ENCODE measurements at places on chromosomes 2 and 18.
A peak's percentile ranks its signal among the peaks of the same experiment; 100 is the strongest.

DNA sequence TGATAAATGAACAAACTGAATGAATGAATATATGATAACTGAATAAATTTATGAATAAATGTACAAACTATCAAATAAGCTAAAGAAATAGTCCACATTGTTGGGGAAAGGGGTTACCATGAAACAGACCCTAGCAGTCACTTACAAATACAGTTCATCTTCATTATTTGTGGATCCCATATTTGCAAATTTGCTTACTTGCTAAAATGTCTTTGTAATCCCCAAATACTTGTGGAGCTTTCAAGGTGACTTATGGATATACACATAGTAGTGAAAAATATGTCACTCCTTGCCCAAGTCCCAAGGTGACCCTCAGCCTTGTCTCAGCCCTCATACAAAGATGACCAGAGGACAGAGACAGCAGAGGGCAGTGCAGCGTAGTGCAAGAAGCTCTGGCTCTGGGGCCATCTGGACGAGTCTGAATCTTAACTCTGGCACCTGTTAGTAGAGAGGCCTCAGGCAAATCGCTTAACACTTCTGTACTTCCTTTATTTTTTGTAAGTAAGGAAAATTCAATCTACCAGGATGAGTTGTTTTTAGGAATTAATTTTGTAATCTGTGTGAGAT, 3.1 kb downstream of the PAIP2B start:
- DNase-seq, result peak; percentile 60

- no peak for DNase-seq
Measured at GRCh38 chr2:112168422-112169124, 30.4 kb downstream of the FBLN7 start.

DNA sequence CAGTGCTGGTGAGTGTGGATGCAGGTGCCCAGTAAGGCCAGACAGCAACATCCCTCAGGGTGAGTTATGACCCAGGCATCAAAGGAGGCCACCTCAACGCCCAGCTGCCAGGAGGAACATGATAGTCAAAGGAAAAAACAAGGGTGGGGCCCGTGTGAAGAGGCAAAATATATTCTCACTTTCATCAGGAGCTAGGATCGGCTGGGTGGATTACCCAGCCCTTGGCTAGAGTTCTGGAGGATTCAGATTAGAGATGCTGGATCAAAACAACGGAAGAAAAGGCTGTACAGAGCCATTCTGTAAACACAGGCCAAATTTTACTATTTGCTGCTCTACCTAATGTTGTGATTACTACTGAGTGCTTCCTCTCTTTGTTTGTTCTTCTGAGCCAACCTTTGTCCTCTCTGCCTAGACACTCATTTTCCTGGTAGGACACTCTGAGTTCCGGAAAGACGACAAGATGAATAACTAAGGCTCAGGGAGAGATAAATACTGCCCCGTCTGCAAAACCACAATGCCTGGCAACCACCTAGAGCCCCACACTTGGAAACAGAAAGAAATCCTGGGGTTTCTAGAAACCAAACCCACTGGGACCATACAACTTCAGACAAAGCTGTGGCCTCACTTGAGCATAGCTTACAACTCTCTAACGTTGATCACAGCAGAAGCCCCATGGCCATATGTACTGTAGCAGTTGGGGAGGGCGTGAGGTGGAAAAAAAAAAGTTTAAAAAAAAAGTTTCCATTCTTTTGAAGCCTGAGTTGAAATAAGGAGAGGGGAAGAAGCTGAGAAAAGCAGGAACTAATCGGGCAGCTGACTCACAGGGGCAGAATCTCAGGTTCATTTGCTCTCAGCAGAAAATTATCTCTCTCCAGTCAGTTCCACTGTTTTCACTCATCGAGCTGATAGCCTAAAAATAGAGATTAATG, 17.8 kb upstream of the PMAIP1 start:
- peak; percentile 68 for DNase-seq

DNA sequence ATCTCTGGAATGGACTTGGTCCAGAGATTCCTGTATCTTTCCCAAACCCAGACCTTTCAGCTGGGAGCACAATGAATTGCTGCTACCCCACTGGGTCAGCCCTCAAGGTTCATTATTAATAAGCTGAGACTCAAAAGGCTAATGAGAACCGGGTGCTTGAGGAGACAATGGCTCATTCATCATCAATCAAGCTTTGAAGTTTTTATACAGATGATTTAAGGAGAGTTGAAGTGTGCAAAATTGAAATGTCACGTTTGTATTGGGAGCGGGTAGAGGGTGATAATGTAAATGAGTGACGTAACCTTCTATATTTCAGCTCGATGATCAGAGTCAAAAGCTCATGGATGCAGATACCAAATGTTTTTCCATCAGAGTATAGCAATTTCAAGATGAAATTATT, 744.9 kb downstream of the ERBB4 start:
- DNase-seq, result no peak

GRCh38 chr2:121031568-121032340, 253.2 kb downstream of the TFCP2L1 start:
- DNase-seq, result no peak

GRCh38 chr2:57450170-57450569, 596.4 kb upstream of the VRK2 start:
- no peak for DNase-seq

DNA sequence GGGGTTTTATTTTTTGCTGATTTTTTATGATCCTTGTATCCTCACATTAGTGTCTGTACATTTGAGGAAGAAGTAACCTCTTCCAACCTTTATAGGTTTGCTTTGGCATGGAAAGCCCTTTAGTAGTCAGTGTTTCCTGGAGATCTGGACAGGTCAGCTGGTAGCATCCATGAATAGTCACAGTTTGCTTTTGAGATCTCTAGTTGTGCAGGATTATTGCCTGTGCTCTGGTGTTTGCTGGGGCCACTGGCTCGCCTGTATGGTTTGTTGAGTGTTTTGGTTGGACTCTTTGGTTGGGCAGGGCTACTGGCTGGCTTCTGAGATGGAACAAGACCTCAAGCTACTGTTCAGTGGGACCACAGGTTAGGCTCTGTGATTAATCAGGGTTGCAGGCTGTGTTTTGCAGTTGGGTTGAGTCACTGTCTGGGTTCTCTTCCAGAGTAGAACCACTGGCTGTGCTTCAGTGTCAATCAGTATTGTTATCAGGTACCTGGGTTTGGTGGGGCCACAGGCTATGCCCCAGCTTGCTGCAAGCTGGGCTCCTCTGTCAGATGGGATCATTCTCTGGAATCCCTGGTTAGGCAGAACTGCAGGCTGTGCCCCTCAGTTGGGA, 20.0 kb downstream of the SP140L start:
- DNase-seq, result no peak

DNA sequence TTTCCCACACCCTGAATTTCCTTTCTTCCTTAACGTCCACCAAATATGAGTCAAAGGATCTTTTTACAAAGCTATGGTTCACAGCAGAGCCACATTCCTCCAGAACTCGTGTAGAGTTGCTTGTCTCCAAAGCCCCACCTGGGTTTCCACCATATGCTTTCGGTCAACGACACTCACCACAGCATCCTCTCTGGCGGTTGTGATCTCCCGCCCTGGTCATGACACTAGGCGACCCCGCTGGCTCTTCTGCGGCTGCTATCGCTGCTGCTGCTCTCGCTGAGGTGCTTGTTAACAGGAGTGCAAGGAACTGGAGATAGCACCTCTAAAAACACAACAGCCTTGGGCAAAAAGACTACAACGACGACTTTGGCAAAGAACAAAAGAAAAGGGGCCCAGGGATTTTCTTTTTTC, 340 bp downstream of the SLC40A1 start:
- peak; percentile 41 for DNase-seq

DNA sequence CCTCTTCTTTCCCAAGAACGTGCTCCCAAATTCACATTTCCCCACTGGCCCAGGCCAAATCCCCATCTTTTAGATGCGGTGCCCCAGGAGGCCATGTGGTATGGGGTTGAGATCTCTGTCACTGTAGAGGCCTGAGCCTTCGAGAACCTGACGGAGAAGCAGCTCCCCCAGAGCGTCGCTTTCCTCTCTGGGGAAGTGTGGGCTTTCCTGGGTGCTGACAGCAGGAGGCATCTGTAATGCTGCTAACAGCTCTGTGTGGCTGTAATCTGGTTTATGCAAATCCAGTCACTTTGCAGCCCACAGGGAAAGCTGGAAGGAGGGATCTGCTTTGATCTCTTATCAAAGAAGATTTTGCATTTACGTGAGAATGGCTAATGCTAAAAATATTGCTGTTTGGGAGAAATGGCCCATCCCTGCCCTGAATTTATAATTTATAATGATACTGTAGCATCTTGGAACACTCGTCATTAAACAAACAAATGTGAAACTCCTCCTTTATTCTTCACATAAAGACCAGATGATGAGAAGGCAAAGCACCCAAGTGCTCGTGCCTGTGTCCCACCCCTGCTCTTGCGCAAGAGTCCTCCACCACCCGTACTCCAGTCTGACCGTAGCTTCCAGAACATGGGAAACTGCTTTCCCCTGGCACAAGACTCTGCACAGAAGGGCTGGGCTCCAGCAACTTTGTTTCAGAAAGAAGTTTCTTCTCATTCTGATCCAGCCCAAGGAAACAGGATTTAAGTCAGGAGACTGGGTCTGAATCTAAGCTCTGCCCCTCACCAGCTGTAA, 109.9 kb upstream of the EPC2 start:
- DNase-seq, result no peak
